ENCODE measurements at places on chromosomes 4 and X.

DNA sequence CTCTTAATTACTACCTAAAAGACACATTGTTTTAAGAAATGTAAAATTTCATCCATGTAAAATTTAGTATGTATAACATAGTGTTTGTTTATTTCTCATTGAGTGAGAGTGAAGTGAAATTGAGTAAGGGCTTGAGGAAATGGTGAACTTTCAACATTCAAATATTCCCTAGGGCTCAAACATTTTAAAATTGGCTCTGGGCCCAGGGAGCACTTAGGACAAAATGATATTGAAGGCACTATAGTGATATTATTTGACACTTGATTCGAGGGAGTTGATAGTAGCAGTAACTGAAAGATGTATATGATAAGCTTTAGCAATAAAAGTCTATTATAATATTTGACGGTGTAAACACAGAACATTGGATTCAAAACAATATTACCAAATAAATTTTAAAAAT, 1244.0 kb upstream of the TENM3 start:
- DNase-seq = no peak

DNA sequence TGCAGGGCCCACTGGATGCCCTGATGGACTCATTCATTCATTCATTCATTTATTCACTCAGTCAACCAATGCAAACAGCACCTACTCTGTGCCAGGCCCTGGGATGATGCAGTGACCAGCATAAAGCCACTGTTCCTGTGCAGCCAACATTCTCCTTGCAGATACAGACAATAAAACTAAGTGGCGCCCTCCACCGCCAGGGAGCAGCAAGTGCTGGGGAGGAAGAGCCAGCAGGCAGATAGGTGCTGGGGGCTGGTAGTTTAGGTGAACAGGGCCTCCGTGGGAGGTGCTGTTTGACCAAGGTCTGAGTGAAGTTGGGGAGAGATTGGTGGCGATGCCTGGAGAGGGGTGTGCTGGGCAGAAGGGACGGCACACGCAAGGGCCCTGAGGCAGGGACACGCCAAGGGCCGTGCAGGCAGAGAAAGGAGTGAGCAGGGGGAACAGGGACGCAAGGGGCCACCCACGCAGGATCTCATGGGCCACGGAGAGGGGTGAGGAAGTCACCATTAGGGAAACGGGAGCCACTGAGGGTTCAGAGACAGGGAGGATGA, 65.5 kb downstream of the WFS1 start:
- DNase-seq = no peak

DNA sequence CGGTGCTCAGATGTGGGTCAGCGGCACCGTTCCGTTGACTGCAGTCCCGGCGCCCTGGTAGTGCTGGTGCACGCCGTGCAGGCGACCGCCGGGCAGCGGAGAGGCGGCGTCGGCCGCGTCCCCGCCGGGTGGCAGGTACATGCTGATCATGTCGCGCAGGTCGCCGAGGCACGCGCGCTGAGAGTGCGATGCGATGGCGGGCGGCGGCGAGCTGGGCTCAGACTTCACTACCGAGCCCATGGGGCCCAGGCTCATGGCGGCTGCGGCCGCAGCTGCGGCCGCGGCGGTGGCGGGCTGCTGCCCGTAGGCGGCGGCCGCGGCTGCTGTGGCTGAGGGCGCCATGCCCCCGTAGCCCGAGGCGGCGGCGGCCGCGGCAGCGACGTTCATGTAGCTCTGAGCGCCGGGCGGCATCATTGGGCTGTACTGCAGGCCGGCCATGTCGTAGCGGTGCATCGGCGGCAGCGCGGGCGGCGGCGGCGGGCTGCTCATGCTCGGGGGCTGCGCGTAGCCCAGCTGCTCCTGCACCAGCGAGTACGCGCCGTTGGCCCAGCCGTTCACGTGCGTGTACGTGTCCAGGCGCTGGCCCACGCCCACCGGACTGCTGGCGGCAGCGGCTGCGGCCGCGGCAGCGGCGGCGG, 1.0 kb downstream of the SOX3 start:
- DNase-seq = no peak

- DNase-seq = no peak
Observed at GRCh38 chrX:108537005-108537404, 97.4 kb downstream of the COL4A5 start.

DNA sequence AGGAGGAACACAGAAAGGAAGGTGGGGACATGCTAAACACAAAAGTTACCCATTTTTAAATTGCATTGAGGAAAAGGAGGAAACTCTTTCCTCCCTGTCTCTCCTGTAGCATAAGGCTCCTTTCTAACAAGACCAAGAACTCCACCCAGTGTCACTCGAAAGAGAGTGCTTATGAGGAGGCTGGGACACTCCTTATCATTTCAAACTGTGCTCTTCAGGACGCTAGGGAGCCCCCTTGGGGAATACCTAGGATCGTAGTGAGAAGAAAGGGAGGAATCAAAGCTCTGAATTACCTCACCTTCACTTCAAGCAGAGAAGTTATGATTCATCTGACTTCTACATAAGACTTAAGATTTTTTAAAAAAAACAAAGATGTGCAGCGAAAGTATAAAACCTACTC, 65.5 kb downstream of the F9 start:
- DNase-seq = no peak

- DNase-seq = no peak
Observed at GRCh38 chrX:71366674-71367256, 608 bp downstream of the TAF1 start.

DNA sequence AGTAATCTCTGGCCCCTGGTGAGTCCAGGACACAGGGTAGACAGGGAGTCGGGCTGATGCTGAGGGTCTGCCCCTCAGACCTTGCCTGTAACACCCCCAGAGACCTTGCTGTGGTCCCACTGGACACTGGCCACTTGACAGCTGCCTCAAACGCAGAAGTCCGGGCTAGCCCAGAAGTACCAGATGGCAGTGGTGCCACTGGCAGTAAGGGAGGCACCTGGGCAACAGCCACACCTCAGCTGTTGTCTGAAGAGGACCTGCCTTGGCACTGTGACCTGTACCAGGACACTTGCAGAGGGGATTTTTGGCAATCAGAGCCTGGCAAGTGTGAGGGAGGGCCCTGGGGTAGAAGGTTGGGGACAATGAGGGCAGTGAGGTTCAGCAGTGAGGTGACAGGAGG, 63.3 kb upstream of the UXT start:
- DNase-seq = no peak

DNA sequence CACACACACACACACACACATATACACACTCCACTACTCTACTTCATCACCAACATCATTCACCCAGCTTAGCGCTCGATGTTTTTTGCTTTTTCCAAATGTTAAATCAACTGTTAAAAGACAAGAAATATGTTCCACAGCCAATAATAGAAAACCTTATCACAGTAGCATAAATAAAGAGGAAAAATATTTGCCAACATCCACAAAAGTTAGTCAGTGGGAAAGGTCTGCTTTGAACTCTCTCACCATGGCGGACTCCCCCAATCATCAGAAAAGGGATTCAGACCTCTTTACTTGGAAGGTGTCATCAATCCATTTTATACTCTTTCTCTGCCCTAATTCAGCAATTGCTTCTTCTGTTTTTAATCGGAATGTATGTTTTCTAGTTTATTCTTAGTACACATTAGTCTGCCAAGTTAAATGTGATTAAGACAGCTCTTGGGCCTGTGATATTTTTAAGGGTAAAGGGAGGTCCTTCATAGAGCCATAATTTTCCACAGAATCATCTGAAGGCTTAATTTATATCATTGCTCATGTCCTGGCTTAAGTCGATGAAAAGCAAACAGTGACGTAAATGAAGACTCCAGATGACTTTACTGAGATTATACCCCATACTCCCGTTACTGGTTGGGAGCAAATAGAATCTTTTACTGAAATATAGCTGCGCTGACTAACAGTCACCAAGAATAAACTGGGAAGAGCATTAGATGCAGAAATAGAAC, 29.7 kb upstream of the LGI2 start:
- no peak for DNase-seq

- no peak for DNase-seq
Observed at GRCh38 chr4:85793233-85793585, 318.3 kb downstream of the ARHGAP24 start.

DNA sequence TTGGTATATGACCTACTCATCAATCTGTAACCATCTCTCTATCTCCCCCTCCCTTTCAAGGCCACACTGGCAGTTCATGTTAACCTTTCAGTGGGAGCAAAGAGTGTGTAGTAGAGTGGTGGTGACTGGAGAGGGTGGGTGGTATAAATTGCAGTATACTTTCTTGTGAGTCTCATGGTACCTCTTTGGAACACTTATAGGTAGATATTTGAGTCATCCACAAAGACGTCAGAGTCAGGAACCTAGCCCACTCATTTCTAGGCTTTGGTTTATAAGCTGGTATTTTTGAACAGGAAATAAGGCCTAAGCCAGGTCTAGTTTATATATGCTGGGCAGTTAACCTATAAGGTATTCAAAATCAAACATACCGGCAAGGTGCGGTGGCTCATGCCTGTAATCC, 36.3 kb downstream of the RLIM start:
- no peak for DNase-seq

- no peak for DNase-seq
Observed at GRCh38 chr4:24453951-24454350, 130.4 kb downstream of the DHX15 start.

- DNase-seq = no peak
Observed at GRCh38 chrX:78123190-78123589, 16.3 kb downstream of the TAF9B start.

DNA sequence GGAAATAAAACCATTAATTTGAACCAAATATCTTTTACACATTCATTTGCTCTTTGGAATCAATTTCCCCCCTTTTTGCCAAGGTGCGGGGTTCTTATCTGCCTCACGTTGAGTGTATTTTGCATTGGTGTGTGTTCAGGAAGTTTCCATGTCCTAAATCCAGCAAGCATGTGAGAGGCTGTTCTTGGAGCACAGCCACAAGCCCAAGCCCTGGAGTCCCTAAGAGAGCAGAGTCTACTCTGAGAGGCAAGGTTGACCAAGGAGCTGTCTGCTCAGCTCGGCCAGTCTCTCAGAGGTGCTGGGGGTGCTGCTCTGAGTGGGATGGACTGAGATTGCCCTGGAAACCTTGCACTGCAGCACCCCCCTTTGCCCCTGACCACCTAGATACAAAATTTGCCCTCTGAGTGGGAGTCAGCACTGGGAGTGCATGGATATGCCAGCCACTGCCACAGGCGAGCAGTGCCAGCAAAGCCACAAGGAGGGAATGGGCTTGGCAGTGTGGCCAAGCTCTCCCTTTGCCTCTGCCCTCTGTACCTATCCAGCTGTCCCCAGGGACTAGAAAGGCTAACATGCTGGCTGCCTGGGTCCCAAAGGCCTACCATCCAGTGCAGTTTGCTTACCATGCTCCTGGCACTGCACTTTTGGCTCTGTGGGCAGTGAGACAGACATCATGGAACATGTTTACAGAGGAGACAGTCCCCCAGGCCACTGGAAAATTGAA, 20.5 kb upstream of the FAM193A start:
- DNase-seq = no peak

DNA sequence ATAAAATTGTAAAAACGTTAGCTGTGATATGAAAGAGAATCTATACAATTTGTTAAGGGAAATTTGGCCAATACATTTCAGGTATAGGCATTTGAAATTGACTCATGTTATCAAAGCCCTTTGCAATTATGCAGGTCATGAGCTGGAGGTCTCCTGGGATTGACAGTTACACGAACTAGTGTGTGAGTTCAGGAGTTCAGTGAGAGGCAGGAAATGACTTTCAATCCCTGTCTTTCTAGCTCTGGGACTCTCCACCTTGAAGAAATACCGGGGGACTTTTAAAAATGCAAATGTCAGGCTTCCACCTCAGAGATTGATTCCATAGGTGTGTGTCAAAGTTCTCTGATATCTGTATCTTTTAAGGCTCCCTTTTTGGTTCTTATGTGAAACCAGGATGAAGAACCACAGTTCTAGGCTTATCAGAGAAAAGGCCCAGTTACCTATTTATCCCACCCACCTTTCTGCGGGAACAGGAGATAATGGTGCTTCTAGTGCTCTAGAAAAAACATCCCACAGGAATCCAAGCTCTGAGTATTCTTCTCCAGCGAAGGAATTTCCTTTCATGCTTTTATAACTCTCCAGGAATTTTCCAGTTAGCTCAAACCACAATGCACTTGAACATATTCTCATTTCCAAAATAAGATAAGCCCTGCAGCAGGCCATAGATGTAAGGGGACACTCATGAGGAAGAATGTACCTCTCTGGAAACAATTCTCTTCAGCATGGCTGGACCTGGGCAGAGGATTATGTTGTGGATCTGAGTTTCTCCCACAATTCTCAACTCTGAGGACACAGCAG, 501.0 kb downstream of the IDS start:
- no peak for DNase-seq

DNA sequence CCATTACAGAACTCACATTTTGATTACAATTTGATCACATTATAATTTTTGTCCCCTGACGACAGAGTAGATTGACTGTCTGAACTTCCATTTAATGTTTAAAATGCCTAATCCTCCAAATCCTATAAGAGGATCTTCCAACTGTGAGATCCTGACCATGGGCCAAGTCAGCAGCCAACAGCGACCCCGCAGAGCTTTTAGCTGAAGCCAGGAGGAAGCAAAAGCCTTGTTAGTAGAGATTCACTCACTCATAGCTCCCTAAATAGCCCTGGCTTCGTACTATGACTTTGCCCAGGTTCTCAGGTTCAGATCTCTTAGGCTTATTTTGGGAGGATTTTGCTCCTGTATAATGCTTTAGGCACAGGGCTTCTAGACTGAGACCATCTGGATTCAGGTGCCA, 413.1 kb downstream of the NKX6-1 start:
- DNase-seq = no peak

DNA sequence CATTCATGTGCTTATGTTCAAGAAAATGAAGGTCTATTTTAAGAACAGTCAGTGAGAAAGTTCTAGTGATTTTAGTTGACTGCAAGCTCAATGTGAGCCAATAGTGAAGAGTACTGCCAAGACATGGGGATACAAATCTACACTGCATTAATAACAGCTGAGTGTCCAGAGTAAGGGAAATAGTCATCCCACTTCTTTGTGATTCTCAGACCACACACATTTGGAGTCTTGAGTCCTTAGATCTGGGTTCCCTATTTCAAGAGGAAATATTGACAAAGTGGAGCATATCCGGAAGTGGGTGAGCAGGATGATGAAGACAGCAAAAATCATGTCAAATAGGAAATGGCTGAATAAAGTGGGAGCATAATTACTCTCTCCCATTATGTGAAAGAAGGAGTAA, 171.1 kb downstream of the LARP7 start:
- no peak for DNase-seq

- no peak for DNase-seq
Observed at GRCh38 chr4:124415146-124415545, 297.4 kb downstream of the ANKRD50 start.

DNA sequence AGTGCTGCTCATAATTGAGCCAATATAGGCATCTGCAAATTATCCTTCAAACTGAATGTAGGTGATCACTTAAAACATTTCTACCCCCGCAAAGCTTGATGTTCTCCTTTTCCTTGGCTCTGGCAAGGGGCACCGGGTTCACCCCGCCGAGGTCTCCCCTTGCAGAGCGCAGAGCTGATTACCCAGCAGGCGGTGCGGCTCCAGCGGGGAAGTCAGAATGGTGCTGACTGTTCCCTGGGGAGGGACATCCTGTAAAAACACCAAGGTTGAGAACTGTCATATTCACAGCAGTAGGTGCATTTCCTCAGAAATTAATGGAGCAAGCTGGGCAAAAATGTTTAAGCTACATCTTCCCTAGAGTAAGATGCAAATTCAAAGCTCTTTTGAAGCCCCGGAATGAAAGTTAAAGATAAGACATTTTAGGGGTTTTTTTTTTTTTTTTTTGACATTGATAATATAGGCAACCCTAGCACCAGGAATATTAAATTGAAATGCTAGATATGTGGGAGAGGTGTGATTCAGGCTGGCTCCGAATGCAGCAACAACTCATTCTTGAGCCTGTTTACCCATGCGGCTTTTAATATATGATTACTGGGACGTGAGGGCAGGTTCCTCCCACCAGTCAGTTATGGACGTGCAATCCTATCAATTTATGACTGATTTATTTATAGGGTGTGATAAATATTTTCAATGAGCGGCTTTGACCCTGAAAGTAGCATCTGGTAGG, 767.3 kb upstream of the TENM3 start:
- no peak for DNase-seq

Measured in stimulated activated CD8-positive, alpha-beta memory T cell treated with anti-CD3 and anti-CD28 coated beads, Interleukin-7, amount 100 ng/mL, for 1 hour (primary cell).